ENCODE measurements at places on chromosomes 12 and 14.

DNA sequence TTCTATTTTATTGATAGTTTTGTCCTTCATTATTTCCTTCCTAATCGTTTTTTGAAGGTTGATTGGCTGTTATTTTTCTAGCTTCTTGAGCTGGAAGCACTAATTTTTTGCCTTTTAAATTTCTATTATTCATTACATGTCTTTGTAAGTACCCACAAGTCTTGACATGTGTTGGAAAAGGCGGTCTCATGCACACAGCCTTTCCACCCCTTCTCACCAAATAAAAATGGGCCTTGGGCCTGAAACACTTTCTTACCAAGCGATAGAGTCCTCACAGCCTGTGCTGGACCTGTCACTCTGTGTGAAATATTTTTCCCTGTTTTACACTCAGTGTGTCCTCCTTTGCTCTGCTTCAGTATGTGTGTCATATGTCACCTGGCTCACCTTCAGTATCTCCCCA lies 9.9 kb downstream of the ETNK1 start:
- DNase-seq = no peak

DNA sequence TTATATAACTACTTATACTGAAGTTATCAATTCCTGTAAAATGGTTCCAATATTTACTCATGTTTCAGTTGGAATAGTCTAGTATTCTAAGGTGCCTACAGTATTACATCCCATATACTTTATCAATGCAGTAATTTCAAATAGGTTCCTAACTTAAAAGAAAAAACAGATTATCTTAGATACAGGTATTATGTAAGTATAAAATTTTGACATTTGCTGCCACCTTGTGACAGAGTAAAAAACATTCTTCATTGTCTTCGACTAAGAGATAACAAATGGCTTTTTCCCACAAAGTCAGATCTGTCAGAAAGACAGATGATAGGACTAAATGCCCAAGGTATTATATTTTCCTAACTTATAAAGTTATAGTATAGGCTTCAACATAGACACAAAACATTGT lies 78.7 kb downstream of the TXNDC16 start:
- DNase-seq = no peak

- DNase-seq = no peak
These were observed 30.7 kb downstream of the VWF start for GRCh38 chr12:6093764-6094163.

- DNase-seq = no peak
These were observed 9.7 kb downstream of the SCARB1 start for GRCh38 chr12:124853781-124854636.

GRCh38 chr14:77615361-77616132 lies 890 bp downstream of the SPTLC2 start:
- no peak for DNase-seq

GRCh38 chr12:3293446-3294161 lies 197.4 kb upstream of the PRMT8 start:
- no peak for DNase-seq

DNA sequence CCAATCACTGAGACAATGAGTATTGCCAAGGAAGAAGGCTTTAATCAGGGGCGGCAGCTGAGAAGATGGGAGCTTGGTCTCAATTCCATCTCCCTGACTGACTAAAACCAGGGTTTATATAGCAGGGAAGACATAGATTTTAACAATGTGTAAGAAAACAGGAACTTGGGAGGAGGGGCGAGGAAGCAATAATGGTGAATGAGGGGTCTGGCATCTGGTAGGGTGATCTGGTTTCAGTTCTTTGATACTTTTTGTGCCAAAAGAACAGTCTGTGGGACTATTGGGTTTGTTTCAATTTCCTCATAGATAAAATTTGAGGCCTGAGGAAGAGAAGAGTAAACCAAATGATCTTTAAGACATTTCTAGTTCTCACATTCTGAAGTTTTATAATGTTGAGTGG lies 49.2 kb downstream of the FUT8 start:
- peak; percentile 38 for DNase-seq

- DNase-seq = no peak
These were observed 20.4 kb downstream of the ZFYVE21 start for GRCh38 chr14:103735815-103736545.

- DNase-seq = no peak
These were observed 311.5 kb downstream of the NOVA1 start for GRCh38 chr14:26286081-26286912.

DNA sequence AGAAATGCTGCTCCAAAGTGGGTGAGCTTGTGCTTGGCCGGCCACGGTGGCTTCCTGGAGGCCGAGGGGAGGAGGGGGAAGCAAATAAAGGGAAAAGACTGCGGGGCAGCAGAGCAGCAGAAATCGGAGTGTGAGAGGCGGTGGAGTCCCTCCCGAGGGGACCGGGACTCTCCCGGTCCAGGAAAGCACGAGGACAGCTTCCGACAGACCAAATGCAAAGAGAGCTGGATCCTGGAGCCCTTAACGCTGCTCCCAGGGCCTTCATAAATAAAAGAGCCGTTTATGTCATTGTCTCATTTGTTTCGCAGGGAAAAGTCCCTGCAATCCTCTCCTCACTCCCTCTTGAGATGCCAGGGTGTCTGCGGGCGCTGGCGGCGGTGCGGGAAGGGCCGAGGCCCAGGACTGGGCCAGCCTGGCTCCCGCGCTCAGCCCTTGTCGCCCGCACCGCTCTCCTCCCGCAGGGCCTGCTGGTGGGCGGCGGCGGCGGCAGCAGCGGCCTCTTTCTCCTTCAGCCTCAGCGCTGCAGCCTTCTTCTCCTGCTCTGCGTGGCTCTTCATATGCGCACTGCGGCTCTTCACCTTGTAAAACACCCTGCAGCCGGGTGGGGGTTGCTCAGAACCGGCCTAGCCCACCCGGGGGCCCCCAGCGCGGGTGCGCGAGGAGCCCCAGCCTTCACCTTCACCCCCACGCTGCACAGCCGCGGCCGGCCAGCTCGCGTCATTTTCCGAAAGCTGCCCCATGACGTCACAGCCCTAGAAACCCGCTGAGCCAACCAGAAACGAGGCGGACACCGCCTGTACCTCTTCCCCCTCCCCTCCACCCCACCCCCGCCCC lies 4.5 kb upstream of the PNMA1 start:
- DNase-seq = no peak

GRCh38 chr12:89352242-89352491 lies 134 bp downstream of the DUSP6 start:
- no peak for DNase-seq

DNA sequence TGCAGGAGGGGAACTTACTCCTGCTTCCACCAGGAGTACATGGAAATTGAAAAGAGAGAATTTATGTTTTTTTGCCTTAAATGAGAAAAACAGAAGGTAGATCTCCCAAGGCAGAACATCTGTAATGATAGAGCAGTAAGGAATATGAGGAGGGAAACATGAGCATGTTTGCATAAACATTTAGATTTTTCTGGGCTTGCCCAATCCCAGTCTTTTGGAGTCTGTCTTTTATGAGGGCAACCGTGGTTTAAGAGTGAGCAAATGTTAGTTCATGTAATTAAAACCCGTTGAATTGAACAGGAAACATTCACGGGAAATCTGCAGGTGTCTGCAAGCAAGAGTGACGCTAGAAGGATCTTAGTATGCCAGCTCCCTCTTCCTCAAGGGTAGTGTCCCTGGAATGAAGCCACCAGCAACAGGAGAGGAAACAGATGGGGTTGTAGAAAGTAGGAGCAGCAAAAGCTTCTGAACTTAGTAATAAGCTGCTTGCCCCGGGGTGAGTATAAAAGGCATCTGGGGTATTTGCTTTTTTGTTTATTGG lies 79.3 kb downstream of the ARF6 start:
- DNase-seq = no peak

GRCh38 chr12:27052176-27052575 lies 29.8 kb downstream of the MED21 start:
- DNase-seq = no peak

DNA sequence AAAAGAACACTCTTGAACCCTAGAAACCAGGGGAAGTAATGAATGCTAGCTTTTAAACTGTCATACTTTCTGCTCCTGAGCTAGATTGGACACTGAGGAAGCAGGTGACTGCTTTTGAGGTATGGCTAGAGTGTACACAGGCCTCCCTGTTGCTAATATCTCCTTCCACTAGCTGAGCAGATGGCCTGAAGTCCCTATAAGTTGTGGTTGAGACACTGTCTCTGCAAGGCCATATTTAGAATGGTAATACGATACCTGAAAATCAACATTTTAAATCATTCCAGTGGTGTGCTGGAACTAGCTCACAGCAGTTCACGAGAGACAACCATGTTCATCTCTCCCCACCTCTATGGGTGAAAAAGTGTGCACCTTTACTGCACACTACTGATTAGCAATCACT lies 46.4 kb upstream of the BMP4 start:
- DNase-seq = no peak

- DNase-seq = no peak
These were observed 200.2 kb downstream of the PHLDA1 start for GRCh38 chr12:75831402-75831801.

DNA sequence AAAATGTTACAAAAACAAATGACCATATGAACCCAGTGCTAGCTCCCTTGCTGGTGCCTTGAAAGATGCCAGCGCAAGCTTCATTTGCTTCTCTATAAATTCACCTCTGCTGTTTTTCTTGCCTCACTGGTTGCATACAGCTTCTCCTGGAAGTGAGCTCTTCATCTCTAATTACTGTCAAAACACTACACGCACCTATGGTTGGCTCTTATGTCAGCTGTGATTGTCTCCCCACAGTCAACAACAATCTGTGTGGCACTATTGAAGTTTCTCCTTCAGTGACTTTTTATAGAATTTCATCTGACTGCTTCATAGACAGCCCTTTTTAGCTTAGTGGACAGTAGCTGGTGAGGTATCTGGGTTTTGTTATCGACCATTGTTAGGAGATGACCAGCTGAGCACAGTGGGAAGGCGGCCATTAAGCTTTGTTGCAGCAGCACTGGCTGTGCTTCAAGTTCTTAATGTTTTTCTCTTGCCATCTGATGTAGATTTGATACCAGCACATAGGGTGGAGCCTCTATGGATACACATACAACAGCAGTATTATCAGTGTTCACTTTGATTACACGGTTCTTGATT lies 131.8 kb downstream of the KITLG start:
- DNase-seq = no peak

DNA sequence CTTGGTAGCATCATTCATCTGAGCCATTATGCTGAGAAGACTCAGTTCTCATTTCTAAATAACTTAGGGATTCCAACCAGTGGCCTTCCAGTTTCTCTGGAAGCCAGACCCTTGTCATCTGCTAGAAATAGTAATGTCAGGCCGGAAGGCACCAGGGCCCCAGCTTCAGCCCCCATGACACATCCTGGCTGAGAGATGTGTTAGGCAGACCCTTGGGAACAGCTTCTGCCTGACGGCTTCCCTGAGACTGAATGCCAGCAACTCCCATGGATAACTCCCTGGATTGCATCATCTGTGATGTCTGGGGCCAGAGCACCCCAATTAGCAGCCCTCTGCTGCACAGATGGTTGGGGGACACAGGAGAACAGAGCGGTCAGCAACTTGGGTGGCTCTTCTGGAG lies 583.5 kb upstream of the TBX3 start:
- DNase-seq = no peak

DNA sequence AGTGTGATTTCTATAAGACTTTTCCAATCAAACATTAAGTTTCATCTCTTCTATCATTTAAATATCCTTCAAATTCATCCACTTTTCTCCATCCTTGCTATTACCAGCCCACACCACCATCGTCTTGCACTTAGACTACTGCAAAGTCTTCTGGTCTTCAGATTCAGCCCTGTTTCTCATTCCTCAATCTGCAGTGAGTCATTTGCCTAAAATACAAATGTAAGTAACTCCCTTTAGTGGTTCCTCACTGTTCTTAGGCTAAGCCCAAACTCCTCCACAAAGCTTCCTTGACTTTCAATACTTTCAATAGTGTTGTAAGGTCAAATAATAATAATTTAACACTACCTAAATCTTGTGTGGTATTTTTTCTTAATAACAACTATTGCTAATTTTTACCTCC lies 83.3 kb downstream of the PLEKHG7 start:
- no peak for DNase-seq

GRCh38 chr14:54681811-54682261 lies 114.9 kb downstream of the SAMD4A start:
- no peak for DNase-seq

- no peak for DNase-seq
These were observed 121.8 kb downstream of the RASSF9 start for GRCh38 chr12:85714425-85714824.

GRCh38 chr12:6703631-6704030 lies 3.0 kb upstream of the PIANP start:
- DNase-seq = no peak

DNA sequence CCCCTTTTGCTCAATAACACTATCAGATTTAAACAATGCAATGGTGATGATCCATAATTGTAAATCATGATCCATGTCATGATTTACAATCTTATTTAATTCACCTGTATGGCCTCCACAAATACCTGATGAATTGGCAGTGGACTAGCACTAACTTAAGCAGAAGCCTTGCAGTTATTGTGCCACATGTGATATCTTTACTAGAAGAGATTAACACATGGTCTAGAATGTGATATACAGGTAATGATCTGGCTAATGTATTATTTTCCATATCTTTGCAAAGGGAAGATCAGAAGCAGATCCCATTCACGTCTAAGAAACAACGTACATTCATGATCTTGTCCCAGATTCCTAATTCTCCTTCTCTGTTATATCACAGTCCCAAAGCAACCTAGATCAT lies 66.0 kb downstream of the EGLN3 start:
- DNase-seq = no peak

- no peak for DNase-seq
These were observed 59.2 kb upstream of the PPP4R3A start for GRCh38 chr14:91569301-91569700.

DNA sequence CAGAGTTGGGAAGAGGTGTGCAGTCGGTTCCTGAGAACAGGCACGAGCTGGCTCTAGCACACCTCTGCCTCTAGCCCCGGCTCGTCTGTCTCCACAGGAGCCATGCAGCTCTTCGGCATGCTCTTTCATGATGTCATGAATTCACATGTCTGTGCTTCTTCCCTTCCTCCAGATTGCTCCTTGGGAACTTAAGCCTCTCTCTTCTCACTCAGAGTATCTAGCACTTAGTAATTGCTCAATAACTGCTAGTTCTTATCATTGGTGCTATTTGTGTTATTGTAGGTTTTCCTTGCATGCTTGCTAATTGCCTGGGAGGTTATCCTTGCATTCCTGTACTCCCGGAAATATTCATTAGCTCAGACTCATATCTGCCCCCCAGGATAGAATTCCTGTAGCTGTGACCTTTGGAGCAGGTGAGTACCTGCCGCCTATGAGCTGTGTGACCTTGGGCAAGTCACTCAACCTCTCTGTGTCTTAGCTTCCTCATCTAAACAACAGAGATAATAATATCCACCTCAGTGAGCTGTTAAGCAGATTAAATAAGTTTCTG lies 19.5 kb downstream of the FAM181A start:
- DNase-seq = no peak

DNA sequence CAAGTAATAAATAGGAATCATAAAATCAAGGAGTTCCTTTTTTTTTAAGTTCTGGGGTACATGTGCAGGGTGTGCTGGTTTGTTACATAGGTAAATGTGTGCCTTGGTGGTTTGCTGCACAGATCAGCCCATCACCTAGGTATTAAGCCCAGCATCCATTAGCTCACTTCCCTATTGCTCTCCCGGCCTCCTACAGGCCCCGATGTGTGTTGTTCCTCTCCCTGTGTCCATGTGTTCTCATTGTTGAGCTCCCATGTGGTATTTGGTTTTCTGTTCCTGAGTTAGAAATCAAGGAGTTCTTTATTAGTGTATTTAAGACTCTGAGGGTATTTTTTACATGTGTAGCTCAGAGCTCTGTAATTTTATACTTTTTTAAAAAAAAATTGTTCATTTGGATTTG lies 86.0 kb downstream of the SCFD1 start:
- no peak for DNase-seq

- no peak for DNase-seq
These were observed 30.2 kb downstream of the BEGAIN start for GRCh38 chr14:100556936-100557505.

Data from Peyer's patch (tissue), 4 donors.